Gastrocnemius medialis (tissue), 4 donors: ENCODE measurements at places on chromosomes 7 and 10.
A peak's percentile ranks its signal among the peaks of the same experiment; 100 is the strongest.

DNA sequence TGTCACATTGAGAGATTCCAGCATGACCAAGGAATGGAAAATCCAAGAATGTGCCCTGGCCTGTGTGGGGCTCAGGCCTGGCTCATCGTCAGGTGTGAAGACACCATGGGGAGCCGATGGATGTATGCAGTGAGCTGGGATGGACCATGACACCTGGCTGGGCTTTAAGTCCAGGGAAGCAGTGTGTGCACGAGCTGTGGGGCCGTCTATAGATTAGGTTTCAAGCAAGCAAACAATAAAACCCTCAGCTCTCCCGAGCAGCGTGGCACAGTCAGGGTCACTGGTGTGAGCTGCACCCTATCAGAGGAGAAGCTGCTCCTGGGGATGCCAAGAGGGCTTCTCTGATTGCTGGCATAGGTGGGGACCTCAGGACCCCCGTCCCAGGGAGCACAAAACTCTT, 50.5 kb upstream of the DLG5 start:
- no peak for DNase-seq

DNA sequence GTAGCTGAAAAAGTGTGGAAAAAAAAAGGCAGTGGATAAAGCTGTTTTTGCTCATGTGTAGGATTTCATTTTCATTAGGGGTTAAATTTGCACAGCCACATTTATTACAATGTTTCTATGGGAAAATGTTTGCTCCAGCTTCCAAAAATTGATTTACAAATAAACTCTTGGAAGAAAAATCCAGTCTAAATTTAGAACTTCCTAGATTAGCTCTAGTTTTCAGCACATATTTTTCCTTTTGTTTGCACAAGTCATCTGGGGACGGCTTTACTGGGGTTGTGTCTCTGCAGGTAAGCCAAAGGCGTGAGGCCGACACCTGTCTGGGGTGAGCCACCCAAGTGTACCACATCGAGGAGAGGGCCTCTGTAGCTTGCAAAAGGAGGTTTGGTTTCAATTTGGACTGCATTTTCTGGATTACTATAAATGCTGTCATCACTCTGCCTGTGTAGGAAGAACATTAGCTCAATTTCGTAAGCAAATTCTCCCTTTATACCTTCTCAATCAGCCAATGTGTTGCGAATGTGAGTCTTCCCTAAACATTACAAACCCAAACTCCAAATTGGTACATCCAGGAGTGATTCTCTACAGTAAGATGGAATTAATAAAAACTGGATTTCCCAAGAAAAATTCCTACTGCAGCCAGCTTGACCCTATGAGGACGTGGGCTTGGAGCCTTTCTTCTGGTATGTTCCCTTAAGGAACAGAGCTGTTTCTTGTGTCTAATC, 89.5 kb upstream of the ZNF438 start:
- DNase-seq: no peak

GRCh38 chr7:22319424-22320403, 37.2 kb downstream of the RAPGEF5 start:
- no peak for DNase-seq

DNA sequence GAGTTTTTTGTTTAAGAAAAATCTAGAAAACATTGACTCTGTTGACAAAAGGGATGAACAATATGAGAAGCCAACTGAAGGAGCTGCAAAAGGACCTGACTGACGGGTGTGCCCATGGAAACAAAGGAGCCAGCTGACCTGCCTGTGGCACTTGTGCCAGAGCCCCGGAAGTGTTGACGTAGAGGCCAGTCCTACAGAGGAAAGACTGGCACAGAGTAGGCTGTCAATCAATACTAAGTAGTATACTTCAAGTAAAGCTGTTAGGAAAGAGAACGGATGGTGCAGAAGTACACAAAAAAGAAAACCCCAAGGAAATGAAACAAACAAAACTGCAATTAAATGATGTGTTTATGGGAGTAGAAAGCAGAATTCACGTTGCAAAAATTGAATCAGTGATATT, 19.0 kb upstream of the ABI1 start:
- no peak for DNase-seq

DNA sequence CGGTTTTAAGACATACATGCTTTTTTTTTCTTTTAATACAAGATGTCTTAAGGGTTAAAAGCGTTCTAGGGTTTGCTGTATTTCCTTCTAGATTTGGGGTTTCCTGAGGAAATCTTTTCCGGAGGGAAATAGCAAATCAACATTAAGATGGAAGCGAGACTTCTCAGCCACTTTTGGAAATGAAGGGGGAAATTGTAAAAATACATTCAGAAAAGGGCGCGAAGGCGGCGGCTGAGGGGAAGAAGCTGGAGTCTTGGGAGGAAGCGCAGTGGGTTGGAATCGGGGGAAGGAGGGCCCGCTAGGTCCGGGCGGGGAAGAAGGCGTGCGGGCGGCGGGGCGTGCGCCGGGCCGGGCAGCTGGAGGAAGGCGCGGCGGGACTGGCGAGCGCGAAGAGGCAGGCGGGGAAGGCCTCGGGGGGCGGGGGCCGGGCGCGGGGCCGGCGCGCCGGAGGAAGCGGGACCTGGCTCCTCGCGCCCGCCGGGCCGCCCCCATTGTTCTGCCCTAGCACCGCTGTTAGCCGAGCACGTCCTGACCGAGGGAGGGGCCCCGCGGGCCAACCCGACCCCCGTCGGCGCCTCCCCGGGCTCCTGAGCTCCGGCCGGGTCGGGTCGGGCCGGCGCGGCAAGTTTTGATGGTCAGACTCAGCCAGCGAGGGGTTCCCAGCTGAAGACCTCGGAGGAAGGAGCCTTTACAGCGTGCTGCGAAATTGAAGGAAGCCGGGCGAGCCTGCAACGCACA, 1.5 kb upstream of the SKIDA1 start:
- DNase-seq: no peak

DNA sequence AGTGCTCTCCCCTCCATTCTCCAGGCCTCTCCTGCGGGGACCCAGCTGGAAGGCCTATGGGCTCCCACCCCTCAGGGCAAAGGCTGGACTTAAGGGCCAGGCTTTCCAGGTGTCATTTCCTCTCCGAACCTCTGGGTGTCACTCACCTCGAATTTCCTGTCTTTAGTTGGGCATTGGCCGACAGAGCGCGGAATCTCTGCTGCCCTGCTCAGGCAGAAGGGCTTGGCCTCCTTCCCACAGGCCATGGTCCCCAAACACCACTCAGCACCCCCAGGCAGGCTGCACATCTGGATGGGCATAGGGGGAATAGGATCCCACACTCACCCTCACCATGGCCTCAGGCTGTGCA, 212.9 kb downstream of the CCSER2 start:
- no peak for DNase-seq

DNA sequence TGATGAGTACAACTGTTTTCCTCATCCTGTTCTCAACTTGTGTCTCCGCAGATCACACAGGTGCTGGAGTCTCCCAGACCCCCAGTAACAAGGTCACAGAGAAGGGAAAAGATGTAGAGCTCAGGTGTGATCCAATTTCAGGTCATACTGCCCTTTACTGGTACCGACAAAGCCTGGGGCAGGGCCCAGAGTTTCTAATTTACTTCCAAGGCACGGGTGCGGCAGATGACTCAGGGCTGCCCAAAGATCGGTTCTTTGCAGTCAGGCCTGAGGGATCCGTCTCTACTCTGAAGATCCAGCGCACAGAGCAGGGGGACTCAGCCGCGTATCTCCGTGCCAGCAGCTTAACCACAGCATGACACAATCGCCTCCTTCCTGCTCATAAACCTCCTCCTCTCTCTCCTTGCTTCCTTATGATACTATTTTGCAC, 126.7 kb upstream of the PRSS58 start:
- peak; percentile 58 for DNase-seq

- DNase-seq: no peak
Observed at GRCh38 chr10:13823096-13823708, 236.4 kb downstream of the PRPF18 start.

DNA sequence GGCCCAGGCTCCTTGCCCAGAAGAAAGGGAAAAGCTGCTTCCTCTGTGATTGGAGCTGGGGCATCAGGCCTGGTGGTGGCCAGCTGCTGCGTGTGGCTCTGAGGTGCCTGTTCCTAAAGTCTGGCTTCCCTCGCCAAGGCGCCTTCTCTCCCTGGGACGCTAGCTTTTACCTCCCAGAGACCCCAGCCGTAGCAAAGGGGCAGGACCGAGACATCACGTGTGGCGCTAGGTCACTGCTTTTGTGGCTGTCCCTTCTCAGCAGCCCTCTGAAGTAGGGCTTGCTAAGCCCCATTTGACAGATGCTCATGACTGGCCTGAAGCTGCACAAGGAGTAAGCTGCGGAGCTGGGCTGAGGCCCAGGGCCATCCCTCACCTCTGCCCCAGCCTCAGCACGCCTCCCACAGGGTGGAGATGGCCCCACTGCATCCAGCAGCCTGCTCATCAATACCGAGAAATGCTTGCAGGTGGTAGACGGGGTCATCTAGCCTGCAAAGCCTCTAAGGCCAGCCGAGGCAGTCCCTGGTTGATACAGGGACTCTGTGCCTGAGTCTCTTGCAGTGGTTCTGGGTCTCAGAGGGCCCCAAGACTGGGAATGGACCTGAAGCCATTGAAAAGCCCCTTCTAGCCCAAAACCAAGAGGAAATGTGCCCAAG, 171.2 kb downstream of the LCOR start:
- DNase-seq: no peak

DNA sequence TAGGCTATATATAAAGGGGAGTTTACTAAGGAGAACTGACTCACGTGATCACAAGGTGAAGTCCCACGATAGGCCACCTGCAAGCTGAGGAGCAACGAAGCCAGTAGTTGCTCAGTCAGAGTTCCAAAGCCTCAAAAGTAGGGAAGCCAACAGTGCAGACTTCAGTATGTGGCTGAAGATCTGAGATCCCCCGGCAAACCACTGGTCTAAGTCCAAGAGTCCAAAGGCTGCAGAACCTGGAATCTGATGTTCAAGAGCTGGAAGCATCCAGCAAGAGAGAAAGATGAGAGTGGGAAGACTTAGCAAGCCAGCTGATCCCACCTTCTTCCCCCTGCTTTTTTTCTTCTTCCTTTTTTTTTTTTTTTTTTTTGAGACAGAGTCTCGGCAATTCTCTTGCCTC, 27.0 kb upstream of the GSDME start:
- DNase-seq: no peak

DNA sequence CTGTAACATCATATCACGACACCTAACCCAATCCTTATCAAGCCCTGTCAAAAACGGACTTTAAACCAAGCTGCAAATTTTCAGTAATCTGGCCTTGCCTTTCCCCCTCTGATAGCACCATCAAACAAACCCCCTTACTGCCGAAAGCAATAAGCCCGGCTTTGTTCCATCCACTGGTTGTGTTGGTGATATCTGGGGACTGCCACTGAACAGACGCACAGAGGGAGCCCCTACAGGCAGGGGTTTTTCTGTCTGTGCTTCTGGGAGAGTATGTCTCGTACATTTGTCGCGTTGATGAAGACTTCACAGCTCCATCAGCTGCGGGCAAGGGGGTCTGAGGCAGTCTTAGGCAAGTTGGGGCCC, 550 bp upstream of the PLAU start:
- no peak for DNase-seq

- DNase-seq: no peak
Observed at GRCh38 chr10:77431209-77431611, 206.4 kb downstream of the KCNMA1 start.

GRCh38 chr10:126387041-126387921, 996 bp downstream of the ADAM12 start:
- no peak for DNase-seq

DNA sequence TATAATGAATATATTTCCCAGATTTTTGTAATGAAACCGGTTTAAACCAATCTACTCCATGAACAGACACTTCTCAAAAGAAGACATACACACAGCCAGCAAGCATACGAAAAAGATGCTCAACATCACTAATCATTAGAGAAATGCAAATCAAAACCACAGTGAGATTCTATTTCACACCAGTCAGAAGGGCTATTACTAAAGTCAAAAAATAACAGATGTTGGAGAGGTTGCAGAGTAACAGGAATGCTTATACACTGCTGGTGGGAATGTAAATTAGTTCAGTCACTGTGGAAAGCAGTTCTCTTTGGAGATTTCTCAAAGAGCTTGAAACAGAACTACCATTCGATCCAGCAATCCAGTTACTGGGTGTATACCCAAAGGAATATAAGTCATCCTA, 240.7 kb downstream of the TSPAN12 start:
- no peak for DNase-seq

- DNase-seq: no peak
Observed at GRCh38 chr7:99305473-99306260, 20.0 kb upstream of the ARPC1A start.

- DNase-seq: no peak
Observed at GRCh38 chr10:23199768-23200511, 7.8 kb downstream of the PTF1A start.

DNA sequence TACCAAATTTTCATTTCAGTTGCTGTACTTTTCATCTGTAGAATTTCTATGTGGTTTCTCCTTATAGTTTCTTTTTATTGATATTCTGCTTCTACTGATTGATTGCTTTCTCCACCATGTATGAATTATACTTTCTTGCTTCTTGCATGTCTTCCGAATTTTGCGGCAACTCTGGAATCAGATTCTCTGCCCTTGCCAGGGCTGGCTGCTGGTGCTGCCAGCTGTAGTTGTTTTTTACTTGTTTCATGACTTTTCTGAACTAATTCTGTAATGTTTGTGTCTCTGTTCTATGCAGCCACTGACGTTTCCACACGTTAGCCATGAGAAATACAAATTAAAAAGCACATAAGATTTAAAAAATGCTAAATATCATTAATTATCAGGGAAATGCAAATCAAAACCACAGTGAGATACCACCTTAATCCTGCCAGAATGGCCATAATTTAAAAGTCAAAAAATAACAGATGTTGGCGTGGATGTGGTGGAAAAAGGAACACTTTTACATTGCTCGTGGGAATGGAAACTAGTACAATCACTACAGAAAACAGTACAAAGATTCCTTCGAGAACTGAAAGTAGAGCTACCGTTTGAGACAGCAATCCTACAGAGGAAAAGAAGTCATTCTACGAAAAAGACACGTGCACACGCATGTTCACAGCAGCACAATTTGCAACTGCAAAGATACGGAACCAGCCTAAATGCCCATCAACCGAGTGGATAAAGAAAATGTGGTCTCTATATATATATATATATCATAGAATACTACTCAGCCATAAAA, 51.5 kb downstream of the MAD1L1 start:
- DNase-seq: no peak

DNA sequence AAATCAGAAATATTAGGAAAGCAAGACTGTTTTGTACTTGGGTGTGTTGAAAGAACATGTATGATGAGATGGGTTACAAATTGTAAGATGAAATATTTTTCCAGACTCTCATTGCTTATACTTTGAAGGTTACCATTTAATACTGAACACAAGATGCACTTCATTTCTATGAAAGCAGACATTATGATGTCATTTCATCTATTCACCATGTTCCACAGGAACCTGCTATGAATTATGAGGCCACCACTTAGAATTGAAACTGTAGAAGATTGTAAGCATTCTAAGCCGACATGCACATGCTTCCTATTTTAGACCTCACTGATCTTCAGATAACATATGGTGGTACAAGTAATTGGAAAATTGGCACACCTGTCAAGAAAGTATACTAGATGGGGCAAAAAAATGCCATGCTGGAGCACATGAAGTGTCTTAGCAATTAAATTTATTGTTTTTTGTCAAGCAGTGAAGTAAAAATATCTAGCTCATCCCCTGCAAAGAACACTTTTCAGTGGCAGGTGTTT, 195.0 kb downstream of the PHF14 start:
- DNase-seq: no peak
